ENCODE measurements at places on chromosomes 11 and 22.

GRCh38 chr22:49450498-49450897 lies 377.2 kb downstream of the BRD1 start:
- peak; percentile 92 for DNase-seq

- no peak for DNase-seq
Measured at GRCh38 chr11:15180212-15180792, 65.6 kb downstream of the INSC start.

- DNase-seq: no peak
Measured at GRCh38 chr11:69270941-69271340, 23.0 kb upstream of the MYEOV start.

DNA sequence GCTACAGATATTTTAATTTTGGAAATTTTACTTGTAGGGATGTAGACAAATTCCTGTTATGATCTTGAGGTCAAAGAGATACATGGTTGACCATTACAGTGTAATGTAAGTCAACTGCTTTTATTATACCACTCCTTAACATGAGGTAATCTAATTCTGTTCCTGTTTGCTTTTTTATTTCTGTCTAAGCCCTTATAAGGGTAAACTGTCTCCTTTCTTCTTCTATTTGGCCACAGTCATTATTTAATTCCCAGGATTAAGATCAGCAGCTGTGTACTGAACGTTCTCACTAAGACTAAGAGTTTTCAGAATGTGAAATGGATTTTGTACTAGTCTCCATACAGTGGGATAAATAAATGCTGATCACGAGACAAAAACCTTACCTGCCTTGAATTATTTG lies 32.8 kb downstream of the C2CD3 start:
- no peak for DNase-seq

DNA sequence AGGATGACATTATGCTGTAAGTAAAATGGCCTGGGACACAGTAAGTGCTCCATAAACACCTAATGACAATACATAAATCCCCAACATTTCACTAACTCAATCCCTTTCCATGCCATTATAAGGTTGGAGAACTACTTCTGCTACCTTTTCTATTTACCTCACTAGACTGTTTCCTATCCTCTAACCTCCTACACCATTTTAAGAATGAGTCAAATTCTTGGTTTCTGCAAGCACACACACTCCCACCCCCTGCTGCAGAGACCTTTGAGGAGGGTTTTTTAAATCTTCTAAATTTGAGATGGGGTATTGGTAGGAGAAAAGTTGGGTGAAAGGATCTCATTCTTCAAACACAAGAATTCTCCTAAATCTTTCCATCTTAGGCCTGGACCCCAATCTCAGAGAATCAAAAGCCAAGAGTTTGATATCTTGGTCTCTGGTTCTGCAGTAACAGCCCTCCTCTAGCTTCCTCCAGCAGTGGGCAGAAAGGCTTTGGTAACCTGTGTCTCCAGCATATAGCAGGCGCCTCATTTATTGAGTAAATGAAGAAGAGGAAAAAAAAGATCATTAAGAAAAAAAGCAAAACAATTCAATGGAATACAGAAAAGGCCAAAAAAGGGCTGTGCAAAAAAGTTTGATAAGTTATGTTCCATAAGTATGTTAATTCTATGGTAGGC lies 42.3 kb downstream of the SYTL2 start:
- DNase-seq: no peak

- DNase-seq: no peak
Measured at GRCh38 chr11:9745411-9746211, 81.7 kb downstream of the SWAP70 start.

DNA sequence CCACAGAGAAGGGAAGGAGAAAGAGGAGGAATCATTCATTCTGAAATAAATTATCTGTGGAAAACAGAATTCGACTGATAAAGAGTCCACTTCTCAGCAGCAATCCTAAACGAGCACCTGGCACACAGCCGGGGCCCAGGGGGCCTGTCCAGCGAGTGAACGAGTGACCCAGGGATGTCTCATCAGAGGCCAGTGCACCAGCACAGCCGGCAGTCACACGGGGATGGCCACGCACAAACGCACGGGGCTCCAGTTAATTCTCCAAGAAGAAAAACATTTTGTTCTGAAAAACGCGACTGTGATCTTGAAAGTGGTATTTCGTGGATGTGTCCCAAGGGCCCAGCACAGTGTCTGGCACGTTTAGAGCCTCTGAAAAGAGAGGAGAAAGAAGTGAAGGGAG lies 154.6 kb downstream of the BRD1 start:
- no peak for DNase-seq

DNA sequence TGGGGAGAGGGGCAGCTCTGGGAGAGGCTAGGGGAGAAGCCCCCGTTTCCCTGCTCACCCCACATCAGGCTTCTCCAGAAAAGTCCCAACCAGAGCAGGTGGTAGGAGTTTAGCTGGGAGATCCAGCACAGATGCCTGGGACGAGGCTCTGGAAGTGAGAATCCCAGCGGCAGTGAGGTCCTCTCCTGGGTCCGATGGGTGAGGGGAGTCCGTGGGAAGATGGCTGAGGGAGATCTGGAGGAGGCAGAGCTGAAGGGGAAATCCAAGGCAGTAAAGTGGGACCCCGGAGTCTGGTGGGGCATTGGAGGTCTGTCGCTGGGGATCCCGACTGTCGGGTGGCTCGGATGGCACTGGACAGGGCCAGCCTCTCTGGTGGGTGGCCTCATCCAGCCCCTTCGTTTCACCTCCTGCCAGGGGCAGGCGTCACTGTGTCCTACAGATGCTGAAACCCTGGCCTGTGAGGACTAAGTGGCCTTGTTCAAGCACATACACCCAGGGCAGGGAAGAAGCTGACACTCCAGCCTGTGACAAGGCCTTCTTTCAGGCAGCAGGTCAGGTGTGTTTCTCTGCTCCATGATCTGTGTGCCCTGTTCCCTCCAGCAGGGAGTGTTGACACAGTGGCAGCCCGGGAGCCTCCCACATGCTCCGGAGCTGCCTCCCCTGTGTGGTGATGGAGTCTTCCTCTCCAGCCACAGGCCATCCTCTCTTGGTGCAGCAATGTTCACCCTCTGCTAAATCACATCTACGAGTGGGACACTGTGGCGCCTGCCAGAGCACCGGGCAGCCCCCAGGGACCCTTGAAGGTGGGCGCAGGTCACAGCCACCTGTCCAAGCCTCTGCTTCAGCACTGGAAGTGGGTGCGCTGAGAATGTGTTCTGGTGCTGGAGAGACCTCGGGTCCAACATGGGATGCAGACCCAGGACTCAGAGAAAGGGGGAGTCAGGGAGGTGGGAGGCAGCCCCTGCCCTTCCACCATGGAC lies 850.8 kb downstream of the BRD1 start:
- no peak for DNase-seq
